ENCODE measurements at places on chromosomes 13 and 19.

- no peak for DNase-seq
Observed at GRCh38 chr13:58085819-58086218, 454.3 kb downstream of the PCDH17 start.

- no peak for DNase-seq
Observed at GRCh38 chr13:112213467-112214255, 146.7 kb downstream of the SOX1 start.

DNA sequence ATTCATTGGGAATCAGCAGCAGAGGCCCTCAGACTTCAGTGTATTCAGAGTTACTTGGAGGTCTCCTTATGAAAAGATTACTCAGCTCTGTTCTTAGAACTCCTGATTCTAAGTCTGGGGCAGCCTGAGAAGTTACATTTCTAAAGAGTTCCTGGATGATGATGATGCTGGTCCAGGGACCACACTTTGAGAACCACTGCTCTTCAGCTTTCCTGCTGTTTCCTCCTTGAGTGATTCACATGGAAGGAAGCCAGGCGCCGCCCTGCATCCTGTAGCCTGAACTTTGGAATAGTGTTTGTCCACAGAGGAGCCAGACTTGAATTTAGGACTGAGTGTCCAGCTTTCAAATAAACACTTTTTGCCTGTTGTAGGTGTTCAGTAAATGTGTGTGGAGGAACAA is 2.9 kb downstream of the CEBPG start:
- no peak for DNase-seq

- DNase-seq, result no peak
Observed at GRCh38 chr13:67416047-67416925, 186.2 kb upstream of the PCDH9 start.

GRCh38 chr19:31264041-31264778 is 85.0 kb downstream of the TSHZ3 start:
- no peak for DNase-seq

- no peak for DNase-seq
Observed at GRCh38 chr19:45234089-45234869, 10.9 kb downstream of the EXOC3L2 start.

- DNase-seq, result no peak
Observed at GRCh38 chr13:25276748-25277147, 10.5 kb downstream of the MTMR6 start.

DNA sequence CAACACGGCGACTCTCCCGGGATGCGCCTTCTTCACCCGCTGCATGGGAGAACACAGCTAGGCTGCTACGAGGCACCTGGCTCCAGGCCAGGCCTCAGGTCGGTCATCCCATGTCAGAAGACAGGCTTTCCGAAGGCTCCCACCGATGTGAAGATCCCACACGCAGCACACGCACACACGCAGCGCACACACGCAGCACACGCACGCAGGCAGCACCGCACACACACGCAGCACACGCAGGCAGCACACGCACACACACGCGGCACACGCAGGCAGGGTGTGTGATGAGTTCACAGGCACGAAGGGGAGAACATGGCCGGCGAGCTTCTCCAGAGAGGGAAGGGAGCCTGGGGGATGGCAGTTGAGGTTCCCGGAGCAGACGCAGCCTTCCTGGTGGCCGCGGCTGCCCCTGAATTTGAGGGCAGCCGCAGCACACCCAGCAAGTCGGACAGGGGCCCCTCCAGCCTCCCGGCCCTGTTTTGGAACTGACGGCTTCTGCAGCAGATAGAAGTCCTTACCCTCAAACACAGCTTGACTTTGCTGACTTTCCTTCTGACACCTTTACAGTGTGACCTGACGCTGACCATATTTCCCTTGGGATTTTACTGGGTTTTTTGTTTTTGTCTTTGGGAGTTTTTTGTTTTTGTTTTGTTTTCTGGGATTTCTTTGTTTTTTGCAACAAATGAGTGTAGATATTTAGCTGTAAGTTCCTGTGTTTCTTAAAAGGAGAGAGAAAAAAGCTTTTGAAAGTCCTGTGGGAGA is 55.9 kb downstream of the RASA3 start:
- no peak for DNase-seq

GRCh38 chr19:18280247-18281081 is 958 bp downstream of the JUND start:
- DNase-seq, result peak; percentile 36

- no peak for DNase-seq
Observed at GRCh38 chr13:42337808-42338600, 66.1 kb downstream of the AKAP11 start.

DNA sequence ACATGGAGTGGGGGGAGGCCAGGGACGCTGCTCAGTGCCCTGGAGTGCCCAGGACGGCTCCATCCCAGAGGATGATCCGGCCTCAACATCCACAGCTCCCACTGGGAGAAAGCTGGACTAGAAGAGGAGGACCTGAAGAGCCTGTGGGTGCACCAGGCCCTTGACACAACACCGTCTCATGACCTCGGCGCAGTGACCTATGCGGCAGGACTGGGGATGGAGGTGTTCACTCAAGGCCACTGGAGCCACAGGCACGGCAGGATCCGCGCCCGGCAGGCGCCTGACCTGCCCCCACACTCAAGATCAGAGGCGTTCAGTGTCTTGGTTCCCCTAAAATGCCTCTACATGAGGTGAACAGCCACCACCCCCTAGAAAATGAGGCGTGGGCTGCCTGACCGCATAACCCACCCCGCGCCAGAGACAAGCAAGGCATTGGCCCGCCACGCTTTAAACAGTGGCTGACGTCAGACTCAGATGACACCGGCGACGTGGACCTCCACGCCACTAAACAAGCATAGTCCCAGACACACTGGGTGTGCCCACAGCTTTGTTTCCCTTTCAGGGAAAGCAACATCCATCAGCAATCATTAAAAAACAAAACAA is 8.0 kb downstream of the SGTA start:
- no peak for DNase-seq

- no peak for DNase-seq
Observed at GRCh38 chr13:76892488-76892887, 6.3 kb upstream of the KCTD12 start.

DNA sequence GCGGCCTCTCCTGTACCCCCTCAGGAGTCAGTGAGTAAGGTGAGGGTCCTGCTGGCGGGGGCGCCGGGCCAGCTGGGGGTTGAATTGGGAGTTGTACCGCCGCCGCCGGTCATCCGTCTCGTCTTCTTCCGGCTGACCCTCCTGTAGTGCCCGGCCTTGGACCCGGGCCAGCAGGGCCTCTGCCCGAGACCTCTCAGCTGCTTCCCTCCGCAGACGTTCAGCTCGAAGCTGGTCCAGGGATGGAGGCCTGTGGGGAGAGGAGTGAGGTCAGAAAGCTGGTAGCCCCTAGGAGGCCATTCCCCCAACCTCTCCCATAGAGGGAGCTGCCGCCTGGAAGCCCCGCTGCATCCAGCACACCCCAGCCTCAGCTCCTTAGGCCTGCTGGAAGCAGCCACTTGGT is 3.8 kb downstream of the LENG1 start:
- no peak for DNase-seq

DNA sequence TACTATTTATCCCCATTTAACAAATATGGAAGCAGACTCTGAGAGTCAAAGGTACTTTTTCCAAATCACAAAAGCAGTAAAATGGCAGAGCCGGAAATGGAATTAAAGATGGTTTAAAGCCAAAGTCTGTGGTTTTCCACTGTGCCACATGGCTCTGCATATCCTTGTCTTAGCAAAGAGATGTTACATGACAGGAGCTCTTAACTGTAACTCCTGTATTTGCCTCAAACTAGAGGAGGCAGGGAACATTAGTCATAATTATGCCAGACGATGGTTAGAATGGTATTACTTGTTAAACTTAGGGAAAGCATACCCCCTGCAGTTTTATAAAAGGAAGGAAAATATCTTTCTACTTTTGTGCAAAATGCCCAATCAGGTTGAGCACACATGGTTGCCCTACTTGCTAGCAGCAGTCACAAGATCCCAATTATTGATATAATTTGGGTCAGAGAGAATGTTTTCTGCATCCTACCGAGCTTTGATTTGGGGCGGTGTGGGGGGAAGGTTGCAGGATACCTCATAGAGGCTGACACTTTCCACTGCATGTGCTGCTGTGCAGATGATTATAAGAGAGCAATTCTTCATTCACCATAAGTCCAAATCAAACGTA is 42.0 kb upstream of the MAB21L1 start:
- DNase-seq, result no peak

GRCh38 chr13:42883771-42884467 is 102.5 kb downstream of the FAM216B start:
- no peak for DNase-seq

DNA sequence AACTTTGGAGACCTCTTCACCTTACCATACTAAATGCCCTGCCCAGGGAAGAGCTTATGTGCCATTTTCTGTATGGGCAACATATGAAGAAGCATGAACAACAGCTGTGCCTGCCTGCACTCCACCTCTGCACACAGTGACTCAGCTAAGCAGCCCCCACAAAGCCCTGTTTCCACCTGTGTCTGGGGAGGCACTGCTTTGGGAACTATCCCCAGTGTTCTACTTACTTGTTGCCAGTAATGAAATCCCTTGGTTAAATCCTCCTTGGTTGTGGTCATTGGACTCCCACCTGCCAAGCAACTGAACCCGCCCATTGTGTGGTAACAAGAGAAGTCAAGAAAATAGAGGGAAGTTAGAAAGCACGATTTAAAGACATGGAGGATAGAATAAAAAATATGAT is 84.6 kb downstream of the NALCN start:
- no peak for DNase-seq

DNA sequence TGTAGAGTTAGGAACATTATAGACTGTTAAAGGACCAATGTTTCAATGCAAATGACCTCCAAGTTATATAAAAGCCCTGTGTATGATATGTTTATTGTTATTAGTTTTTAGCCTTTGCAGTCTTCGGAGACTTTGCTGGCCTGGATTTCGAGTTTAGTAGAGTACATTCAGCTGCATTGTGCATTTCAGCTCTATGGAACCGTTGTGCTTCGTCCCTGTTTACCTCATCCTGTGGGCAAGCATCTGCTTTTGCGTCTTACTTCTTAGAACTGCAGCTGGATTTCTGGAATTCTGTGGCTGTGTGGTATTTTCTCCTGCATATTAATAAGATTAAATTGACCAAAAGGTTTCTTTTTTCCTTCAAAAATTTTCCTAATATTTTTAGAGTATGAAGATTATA is 138.6 kb downstream of the KCNRG start:
- no peak for DNase-seq

DNA sequence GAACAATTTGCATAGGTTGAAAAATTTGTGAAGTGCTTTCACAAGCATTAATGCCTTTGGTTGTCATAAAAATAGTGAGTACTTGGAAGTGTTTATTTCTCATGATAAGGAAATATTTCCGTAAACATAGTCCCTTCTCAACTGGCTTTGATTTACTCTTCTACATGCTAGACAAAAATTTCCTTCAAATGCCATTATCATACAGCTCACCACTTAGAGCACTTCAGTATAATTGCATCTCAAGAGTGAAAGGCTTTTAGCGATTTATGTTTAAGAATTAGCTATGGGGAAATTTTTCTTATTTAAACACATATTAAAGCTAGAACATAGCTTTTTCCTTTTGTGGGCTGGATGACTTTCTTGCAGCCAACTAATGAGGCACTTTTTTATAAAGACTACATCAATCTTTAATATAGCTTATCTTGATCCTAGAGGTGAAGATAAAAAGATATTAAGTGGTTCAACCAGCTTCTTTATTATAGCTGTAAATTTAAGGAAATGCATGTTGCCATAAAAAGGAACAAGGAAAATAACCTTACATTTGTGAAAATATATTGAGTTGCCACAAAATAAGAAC is 656.8 kb downstream of the SLITRK6 start:
- no peak for DNase-seq

DNA sequence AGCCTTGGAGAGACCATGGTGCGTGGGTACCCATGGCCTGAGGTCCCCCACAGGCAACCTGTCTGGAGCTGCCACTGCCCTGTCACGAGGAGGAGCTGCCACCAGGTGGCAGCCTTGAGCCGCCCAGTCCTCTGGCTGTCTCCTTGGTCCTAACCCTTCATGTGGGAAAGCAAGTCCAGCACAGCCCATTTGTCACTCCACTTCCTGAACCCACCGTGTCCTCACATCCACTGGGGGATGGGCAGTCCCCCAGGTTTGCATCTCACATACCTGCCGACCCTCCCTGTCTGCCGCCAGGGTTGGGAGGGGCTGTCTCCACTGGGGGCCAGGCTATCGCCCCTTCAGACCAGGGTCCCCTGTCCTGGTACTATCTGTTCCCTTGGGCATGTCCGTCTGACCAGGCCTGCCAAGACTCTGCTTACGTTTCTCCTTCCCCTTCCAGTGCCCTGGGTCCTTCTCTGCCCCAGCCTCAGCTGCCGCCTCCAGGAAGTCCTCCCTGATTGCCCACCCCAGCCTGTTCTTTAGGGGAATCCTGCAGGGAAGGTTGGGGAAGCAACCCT is 4.5 kb downstream of the FAM174C start:
- DNase-seq, result peak; percentile 58

- DNase-seq, result no peak
Observed at GRCh38 chr19:4707956-4708650, 15.5 kb downstream of the DPP9 start.

DNA sequence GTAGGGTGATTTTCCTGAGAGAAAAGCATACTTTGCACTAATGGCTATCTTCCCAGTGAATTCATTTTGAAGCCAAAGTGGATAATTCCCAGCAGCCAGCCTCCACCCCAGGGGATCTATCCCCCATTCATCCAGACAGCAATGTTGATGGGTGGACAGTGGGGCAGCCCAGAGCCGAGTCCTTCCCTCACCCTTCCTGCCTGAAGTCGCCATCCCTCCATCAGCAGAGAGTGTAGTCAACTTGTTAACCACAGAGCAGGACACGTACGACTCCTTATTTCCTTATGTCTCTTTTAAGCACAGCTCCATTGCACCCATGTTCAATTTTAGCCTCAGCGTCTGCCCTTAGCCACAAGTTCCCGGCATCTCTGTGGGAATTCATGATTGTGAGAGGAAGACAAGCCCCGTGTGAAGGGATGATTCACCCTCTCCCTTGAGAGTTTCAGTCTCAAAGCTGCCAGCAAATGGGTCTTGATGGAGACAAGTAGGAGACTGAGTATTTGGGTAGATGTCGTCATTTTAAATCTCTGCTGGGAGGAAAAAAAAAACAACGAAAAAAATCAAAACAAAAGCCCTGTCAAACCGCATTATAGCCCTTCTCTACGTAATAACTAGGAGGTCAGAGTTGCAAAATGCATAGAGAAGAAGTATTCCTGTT is 58.3 kb upstream of the MEDAG start:
- DNase-seq, result no peak

DNA sequence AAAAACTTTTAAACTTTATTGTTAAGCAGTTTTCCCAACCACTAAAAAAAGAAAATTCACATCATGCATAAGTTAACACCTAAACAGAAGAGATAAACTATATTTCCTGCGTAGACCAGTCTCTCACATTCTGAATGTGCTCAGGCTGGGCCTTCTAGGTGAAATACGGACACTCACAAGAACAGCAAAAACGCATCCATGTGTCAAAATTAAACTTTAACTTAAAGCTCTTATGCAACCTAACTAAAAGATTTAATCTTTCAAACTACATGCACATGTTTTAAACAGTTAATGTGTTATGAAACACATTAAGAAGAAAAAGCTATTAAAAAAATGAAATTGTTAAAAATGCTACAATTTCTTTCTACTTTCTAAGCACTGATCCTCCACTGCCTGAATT is 2.6 kb downstream of the SAFB2 start:
- no peak for DNase-seq

GRCh38 chr19:15154002-15154612 is 46.7 kb downstream of the NOTCH3 start:
- no peak for DNase-seq
